ENCODE measurements at places on chromosomes 2 and 18.

DNA sequence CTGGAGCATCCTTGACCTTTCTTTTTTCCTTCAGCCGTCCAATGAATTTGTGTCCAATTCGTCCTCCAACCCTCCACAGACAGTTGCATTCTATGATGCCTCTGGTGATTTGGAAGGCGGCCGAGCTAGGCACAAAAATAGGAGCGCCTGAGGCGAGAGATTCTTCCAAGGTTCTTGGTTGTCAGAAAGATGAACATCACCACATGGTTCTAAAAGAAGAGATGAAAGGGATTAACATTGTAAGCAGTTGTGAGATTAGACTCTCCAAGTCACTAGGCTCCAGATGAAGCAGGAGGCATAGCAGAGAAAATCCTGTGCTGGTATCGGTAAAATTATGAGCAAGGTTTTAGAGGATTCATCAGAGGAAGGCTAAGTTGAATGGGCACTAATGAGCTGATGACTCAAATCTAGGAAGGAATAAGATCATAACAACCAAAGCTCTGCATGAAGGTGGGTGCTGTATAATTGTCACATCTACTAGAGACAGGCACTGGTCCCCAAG is 75.4 kb upstream of the MAP4K3 start:
- DNase-seq, result no peak

DNA sequence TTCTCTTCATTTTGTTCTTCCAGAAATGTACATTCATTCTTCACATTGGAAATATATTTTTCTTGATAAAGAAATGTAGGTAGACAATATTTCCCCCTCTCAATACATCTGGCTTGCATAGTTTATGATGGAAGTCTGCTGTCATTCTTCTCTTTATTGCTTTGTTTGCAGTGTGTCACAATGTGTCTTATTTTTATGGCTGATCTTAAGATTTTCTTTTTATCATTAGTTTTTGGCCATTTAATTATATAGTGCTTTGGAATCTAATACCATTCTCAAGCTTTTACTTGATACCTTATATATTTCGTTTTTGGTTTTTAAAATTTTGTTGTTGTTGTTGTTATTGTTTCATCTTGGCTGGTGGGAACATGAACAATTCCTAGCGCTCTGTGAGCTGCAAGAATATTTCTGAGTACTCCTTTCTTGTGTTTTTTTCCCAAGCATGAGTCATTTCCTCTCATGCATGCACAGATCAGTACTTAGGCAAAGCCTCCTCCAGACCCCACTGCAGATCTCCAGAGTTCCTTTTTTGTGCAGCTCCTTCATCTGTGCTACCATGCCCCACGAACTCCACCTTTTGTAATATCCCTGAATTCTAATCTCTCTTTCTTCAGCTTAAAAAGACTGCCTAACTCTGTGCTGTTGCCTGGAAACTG is 13.7 kb upstream of the MMADHC start:
- DNase-seq, result no peak

DNA sequence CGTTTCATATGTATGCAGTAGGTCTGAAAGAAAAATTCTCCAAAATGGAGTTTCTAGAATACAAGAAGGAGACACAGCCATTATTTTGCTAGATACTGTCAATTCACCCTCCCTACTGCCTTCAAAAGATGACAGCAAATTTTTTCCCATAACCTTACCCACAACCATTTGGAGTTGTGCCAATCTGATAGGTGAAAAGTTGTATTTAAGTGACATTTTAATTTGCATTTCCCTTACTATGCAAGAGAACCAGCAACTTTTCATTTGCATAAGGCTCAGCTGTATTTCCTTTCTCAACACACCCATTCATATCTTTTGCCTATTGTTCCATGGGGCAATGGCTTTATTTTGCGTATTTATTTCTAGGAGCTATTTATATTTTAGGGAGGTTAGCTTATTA is 31.4 kb upstream of the IL18RAP start:
- DNase-seq, result no peak

DNA sequence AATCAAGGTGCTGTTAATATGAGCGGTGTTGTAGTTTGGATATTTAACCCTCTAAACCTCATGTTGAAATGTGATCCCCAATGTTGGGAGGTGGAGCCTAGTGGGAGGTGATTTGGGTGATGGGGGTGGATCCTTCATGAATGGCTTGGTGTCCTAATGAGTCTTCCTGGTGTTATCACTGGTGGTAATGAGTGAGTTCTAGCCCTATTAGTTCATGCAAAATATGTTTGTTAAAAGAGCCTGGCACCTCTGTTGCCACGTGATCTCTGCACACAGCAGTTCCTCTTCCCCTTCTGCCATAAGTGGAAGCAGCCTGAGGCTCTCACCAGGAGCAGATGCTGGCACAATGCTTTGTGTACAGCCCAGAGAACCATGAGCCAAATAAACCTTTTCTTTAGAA is 158.4 kb downstream of the FMNL2 start:
- no peak for DNase-seq

DNA sequence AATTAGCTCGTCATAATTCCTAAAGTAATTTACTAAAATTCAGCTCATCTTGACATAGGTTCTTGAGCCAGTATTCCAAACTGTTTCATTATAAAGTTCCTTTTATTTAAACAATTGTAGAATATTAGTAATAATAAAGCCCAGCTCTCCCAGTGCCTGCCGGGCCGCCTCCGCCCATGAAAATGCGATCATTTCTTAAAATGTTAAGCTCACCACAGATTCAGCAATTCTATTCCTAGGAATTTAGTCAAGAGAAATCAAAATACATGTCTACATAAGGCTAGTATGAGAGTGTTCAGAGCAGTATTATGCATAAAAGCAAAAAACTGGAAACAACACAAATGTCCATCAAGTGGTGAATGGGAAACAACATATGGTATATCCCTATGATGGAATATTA is 52.0 kb downstream of the XDH start:
- DNase-seq, result no peak

DNA sequence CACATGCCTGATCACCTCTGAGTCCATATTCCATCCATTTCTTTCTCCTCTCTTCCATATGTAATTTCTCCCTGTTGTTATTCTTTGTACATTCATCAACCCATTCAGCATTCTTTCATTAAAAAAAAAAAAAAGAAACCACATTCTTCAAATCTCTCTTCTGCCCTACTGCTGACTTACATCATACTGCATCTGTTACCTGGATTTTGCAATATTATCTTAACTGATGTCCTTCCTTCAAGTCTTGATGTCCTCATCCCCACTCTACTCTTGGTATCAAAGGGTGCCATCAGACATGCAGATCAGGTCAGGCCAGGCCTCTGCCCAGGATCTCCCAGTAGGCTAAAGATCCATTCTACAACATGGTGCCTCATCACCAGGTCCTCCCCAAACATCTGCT is 90.6 kb downstream of the SGPP2 start:
- DNase-seq, result no peak

DNA sequence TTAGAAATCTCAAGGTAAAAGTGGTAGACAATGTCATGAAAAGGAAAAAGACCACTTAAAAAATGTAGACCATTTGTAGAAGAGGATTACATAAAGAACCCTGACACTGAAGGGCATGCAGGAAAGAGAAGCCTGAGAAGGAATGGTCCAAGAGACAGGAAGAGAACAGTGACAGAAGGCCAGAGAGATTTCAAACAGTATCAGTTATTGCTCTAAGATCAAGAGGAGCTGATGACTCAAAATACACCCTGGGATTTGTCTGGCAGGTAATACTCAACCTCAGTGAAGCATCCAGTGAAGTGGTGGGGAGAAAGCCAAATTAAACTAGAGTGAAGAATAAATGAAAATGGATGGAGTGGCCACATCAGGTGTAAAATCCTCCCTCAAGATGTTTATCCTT is 100.5 kb downstream of the PDE11A start:
- DNase-seq, result no peak

- DNase-seq, result no peak
Observed at GRCh38 chr2:129548880-129549279, 430.6 kb upstream of the RAB6C start.

DNA sequence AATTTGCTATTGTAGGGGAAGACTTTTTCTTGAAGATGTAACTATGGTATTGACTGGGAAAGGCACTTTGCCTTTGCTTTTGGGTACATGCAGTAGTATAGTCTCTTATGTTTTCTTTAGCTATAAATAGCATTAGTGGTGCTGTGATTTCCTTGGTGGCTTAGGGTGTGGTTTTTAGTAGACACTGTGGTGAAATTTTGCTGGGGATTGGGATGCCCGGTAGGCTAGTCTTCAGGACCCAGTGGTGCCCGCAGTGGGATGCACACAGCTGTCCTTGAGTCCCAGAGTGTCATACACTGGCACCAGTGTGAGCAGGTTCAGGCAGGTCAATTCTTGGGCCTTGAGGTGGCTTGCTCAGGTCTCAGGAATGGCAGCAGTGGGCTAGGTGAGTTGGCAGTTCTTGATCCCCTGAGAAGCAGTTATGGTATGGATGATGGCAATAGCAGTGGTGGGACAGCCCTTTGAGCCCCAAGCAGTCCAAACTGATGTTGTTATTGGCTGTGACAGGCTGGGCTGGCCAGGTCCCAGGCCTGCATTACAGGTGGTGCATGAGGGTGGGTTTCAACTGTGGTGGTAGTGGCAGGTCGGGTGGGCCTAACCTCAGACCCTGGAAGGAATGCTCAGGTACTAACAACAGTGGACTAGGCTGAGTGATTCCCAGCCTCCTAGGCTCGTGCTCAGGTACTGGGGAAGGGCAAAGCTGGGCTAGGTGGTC is 124.3 kb downstream of the XRCC5 start:
- DNase-seq, result no peak

GRCh38 chr2:60446413-60447267 is 106.8 kb downstream of the BCL11A start:
- no peak for DNase-seq

DNA sequence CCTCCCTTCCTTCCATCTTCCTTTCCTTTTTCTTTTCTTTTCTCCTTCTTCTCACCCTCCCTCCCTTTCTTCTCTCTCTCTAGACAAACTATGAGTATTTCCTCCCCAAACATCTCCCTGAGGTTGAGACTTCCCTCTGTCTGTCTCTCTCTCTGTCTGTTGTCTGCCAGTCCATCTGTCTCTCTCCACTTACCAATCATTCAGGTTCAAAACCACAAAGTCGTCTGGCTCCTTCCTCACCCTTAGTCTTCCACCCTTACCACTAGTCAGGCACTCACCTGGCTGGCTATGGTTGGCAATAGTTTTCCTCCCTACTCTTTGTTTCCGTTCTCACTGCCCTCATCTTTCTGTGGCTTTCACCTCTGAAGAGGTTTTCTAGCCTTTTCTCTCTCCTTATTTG is 12.9 kb downstream of the CCL20 start:
- DNase-seq, result no peak

GRCh38 chr2:227774011-227774624 is 28.4 kb downstream of the SCYGR8 start:
- DNase-seq, result peak; percentile 28

- no peak for DNase-seq
Observed at GRCh38 chr2:114219456-114219855, 223.0 kb upstream of the DPP10 start.

DNA sequence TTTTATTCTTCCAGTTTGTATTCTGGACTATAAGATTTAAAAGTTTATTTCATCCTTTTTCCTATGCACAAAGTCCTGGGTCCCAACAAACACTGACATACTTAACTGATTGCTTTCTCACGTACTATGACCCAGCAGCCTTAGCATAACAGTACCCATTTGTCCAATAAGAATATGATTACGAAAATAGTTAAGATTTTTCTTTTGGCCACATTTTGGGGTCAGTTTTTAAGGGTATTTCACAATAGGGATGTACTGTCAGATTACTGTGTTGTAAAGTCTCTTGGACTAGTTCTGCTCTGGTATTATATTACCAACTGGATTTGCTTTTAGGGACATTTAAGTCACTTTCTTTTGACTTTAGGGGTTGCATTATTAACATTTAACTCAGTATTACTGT is 46.1 kb downstream of the TTC39C start:
- DNase-seq, result no peak

GRCh38 chr2:225328192-225328591 is 71.3 kb upstream of the NYAP2 start:
- no peak for DNase-seq

DNA sequence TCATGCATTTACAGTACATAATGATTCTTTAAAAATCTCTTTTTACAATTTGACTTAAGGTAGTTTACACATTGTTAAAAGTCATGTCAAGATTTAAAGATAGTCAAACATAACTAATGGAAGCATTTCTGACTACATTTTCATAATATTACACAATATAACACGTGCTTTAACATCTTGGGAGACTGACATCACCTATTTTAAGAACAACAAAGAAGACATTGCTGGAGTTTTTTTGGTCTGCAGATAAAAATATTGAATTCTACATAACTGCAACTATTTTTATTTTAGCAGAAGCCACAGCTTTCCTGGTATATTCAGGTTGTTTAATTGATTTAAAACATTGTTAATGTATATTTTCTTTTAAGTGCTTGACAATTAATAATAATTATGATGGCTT is 65.7 kb downstream of the UBR3 start:
- no peak for DNase-seq

DNA sequence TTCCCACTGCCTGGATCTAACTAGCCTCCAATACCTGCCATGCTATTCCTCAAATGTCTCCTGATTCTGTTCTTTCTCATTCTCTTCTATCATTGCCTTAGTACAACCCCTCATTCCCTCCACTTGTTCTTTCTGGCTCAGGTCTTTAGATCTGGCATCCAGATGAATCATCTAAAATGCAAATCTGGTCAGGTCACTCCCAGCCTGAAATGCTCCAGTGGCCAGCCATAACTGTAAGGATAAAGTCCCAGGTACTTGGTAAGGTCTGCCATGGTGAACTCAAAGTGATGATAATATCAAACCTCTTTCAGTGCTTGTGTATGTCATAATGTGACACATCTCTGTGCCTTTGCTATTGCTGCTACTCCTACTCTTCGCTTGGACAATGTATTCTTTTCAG is 2.9 kb upstream of the SNRNP27 start:
- no peak for DNase-seq

GRCh38 chr2:77458216-77458615 is 64.0 kb downstream of the LRRTM4 start:
- DNase-seq, result no peak

GRCh38 chr2:1884933-1885580 is 140.7 kb upstream of the PXDN start:
- DNase-seq, result no peak

- no peak for DNase-seq
Observed at GRCh38 chr18:63207143-63207790, 112.3 kb downstream of the BCL2 start.

DNA sequence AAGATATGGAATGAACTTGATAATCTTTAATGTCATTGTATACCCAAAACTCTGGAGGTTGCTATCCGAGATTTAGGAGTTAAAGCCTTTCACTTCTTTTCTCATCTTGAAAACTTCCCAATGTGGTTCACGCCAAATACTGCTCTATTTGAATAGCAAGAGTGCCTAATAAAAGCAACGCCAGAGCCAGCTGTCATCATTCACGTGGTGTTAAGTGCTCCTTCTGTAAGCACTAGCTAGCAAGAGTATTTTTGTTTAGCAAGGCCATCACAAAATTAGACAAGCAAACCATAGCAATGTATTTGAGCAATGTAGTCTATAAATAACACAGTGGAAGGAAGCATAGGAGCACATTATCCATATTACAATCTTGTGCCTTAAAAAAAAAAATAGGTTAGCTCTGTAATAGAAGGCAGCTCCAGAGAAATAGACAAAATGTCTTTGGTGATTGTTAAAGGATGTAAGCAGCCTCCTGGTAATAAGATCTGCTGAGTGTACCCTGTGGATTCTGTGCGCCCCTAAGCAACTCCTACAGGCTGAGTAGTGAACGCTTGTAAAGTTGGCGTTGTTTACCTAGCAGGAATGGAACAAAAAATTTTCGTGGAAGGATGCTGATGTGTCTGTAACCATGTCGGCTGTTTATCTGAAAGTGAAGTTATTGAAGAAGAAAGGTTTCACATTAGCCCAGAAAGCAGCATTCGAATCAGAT is 518.0 kb downstream of the CNTNAP5 start:
- DNase-seq, result no peak

- DNase-seq, result no peak
Observed at GRCh38 chr2:132473174-132473883, 56.7 kb downstream of the GPR39 start.
